Germinal center (tissue), 1 donor: ENCODE measurements at places on chromosomes 2 and 18.

DNA sequence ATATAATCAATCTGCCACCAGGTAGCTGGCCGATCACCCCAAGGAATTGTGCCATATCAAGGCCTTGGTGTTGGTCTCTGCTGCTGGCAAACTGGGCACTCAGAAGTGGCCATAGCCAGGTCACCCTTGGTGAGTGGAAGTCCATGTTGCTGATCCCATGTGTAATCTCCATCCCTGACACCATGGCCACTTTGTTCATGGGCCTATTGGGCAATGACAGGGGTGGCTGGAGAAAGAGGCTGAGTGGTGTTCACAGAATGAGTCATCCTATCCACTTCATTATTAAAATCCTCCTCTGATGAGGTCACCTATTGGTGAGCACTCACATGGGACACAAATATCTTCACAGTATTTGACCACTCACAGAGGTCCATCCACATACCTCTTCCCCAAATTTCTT lies 26.7 kb upstream of the CD226 start:
- DNase-seq, result no peak

DNA sequence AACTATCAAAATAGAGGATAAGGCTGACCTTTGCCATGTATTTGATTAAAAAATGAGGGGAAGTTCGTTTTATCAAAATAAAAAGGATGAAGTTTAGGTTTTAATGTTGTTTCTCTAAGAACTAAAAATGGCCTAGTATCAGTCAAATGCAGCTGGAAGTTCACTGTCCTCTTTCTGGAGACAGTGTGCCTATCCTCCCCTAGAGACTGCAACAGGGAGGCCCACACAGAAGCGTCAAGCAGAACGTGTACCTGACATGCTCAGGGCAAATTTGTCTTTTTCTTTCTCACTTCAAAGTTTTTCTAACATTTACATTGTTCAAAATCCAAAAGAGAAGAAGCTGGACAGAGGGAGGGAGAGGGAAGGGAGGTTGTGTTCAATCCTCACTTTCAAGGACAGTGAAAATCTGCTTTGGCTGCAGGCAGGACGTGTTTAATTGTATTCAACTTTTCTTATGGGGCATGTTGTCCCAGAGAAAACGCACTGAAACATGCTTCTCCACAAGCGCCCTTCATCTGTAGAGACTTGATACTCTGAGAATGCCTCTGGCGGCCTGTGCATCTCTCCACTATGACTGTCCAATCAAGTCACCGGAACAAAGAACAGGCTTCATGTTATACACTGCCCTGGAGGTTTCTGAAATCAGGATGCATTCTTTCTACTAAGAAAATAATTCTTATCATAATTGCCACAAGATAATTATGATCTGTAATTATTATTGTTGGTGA lies 65.1 kb downstream of the FAM210A start:
- no peak for DNase-seq

DNA sequence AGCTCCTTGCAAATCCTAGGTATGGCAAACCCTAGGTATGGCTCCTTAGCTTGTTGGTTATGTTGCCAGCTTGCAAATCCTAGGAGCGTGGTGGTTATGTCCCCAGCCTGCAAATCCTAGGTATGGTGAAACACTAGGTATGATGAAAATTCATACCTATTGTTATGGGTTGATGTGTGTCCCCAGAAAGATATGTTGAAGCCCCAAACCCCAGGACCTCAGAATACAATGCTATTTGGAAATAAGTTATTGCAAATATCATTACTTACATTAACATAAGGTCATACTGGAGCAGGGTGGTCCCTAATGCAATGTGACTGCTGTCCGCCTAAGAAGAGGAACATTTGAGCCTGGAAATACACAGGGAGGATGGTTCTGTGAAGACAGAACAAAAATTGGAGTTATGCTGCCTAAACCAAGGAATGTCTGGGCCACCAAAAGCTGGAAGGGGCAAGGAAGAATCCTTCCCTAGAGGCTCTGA lies 220.8 kb downstream of the MYCN start:
- DNase-seq, result no peak

DNA sequence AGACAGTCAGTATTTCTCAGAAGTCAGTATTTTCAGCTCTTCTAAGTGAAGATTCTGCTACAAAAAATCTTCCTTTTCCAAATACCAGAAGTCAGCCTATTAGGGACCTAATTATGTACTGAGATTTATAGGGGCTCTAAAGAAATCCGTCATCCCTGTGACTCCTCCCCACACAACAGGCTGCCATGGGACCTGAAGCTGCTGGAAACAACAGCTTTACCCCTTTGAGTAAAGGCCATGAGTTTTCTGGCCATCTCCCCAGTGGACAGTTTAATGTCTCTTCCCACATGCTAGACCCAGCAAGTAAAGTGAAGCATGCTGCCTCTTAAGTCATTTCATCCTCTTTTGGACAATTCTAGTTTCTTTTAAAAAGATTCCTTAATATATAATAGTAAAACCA lies 255.7 kb upstream of the ACVR2A start:
- DNase-seq, result no peak

- DNase-seq, result no peak
Measured at GRCh38 chr18:54843314-54843713, 15.0 kb downstream of the RAB27B start.

DNA sequence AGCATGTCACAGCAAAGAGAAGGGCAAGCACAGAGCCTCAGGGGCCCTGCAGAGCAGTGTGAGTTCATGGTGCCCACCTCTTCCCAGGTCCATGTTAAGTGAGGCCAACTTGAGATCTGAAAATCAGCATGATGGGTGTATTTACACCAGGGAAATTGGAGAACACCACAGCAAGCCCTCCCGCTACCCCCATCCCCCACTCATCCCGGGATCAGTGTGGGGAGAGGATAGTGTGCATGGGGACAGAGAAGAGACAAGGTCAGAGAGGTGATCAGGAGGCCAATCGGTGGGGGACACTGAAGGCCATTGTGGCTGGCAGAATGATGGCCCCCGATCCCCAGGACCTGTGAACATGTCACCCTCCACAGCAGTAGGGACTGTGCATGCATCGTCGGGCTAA lies 54.7 kb downstream of the PTGR3 start:
- no peak for DNase-seq

DNA sequence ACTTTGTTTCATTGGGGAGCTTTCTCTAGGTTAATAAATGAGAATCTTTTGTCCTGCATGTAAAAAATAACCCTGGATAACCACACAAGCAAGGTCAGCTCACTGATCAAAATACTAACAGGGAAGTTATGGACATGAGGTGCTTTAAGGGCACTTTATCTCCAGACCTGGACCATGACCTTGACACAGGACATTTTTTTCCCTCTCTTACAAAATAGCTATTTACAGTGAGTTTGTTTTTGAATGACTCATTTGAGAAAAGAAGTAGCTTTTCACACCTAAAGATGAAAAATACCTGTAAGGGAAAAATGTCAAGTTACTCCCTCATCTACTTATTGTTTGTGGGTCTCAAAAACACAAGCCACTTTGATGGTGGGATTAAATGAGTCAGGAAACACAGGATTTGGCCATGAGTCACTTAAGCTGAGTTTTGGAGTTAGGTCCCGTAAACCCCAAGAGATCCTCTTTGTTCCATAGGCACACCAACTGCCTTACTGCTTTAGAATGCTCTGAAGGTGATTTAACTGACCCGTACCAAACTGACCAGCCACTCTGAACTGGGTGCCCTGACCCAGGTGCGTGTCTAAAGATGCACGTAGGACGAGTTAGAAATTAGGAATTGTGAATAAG lies 479.3 kb upstream of the NXPH2 start:
- no peak for DNase-seq
